NCI-H2081 treated with DMSO at 0.1 percent for 48 hours (cell line): ENCODE measurements at places on chromosomes 2 and 18.

GRCh38 chr2:85549826-85550225 lies 10.9 kb downstream of the MAT2A start:
- no peak for DNase-seq

GRCh38 chr2:212359425-212360067 lies 179.1 kb downstream of the ERBB4 start:
- DNase-seq: no peak

DNA sequence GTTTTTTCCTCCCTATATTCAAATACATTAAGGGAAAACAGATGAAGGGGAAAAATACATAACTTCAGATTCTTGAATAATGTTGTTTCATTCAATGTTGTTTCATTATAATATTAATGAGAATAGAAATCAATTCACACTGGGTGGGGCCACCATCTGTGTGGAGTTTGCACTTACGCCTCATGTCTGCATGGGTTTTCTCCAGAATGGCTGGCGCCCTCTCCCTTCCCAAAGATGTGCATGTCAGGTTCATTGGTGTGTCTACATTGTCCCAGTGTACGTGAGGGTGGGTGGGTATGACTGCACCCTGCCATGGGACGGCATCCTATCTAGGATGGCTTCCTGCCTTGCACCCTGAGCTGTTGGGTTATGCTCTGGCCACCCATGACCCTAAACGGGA lies 51.7 kb downstream of the COBLL1 start:
- no peak for DNase-seq

DNA sequence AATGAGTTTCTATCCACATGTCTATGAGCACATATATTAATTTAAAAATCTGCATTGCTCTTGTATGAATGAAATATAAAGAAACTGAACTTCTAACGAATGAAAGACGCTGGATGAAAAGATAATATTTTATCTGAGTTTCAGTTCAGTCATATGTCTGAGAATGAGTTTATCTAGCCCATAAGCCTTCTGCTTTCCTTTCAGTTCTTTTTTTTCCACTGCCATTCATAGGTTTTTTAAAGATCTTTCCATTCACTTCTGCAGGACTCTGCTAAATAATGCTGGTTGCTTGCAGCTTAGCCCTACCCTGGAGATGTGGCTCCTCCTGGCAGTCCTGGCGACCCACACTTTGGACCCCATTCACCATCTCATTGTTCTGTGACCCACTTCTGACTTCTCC lies 109.0 kb downstream of the BCL2 start:
- no peak for DNase-seq
